ENCODE measurements at places on chromosomes 1 and 21. TPM values are rescaled to one million over a fixed set of nuclear protein-coding genes. Genes with fewer than 3 reads are reported as not detected.

- no peak for DNase-seq
Measured at GRCh38 chr1:9078015-9078751, 8.7 kb upstream of the SLC2A5 start.

- no peak for DNase-seq
Measured at GRCh38 chr1:228403231-228403631, 3.4 kb downstream of the TRIM11 start.

DNA sequence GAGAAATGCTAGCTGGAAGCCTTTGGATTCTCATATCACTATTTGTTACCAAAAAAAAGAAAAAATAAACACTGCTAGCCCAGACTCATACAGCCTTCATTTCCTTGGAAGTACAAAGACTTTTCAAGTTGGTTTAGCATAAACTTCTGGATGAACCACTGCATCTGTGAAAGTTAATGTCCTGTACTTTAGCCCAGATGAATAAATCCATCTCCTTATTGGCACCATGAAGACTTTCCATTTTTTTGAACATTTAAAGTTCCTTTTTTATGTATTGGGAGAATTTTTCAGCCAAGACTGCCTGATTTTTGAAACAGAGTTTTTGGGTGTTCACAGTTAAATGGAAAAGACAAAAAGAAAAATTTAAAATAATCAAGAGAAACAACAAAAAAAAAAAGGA is 184.0 kb upstream of the C1orf87 start:
- peak; percentile 92 for DNase-seq

- DNase-seq = peak; percentile 95
Measured at GRCh38 chr21:27212441-27212840, 245.6 kb upstream of the ADAMTS5 start.

DNA sequence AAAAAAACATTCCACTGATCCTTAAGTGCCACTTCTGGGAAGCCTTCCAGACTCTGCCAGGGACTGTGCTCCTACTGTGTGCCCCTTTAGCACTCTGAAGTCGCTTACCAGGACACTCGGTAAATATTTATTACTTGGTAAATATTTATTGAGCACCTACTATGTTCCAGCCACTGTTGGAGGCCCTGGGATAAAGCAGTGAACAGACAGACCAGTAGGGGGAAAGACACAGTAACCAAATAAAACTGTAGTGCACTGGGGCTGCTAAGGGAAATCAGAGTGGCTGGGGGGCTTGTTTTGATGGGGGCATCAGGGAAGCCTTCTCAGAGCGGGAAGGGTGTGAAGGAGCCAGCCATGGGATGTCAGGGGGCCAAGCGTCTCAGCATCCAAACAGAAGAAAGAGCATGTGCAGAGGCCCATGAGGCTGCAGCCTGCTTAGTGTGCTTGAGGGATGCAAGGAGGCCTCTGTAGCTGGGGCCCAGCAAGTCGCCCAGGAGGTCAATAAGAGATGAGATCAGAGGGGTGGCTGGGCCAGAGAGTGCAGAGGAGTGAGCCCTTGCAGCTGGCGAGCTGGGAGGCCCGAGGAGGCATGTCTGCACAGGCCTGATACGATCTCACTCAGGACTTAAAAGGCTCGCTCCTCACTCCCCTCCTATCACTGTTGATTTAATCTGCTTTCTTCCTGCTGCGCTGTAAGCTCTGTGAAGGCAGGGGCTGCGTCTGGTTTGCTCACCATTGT is 28.6 kb downstream of the KAZN start:
- DNase-seq = peak; percentile 44

DNA sequence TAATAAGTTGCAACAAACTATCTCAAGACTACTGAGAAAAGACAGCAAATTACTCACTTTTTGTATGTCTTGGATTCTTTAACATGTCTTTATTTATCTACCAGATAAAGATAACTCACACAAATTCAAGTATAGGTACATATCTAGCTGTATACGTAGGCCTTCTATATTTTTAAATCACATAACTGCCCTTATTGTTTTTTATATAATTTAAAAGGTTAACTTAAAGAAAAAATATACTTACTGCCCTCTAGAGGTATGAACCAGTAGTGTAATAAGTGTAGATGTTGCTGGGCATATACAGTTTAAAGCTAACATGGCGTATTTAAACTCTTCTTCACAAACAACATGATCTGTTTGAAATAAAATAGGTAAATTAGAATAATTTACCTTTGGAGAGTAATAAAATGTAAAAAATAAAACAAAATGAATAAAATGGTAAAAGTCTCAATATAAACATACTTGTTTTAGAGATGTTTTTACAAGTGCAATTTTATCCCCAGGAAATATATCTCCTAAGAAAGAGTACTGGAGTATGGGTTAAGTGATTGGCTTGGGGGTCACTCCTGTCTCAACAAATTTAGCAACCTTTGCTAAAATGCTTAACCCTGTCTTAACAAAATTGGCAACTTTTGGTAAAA is 235.2 kb downstream of the KCNT2 start:
- peak; percentile 19 for DNase-seq

DNA sequence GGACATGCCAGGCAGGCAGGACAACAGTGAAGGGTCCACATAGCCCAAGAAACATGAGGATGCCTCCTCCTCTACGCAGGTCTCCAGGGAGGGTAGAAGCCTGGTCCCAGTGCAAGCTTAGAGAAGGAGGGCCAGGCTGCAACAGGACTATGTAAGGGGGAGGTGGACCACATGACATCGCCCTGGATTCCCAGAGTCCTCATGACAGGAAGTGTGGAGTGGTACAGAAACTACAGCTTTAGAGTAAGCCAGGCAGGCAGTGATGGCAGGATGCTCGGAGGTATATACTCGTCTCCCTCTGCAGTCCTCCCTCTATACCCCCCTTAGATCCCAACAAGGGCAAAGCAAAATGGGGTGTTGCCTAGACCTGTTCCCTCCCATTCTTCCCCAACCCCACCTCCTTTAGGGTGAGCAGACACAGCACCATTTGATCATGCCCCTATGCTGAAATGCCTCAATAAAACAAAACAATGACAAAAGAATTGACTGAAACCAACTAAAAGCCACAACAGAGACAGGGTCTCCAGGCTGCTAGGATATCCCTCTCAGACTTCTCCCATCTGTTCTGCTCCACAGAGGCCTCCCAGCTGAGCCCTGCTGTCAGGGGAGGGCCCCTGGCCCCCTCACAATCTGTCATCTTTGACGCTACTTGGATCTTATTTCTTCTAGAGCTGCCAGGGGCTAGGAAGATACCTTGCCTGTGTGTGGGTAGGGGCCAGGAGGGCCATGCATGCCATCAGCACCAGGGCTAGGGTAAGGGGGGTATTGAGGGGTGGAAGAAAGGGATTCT is 13.1 kb downstream of the FAM78B start:
- DNase-seq = no peak

GRCh38 chr1:7360526-7360925 is 410.6 kb upstream of the VAMP3 start:
- DNase-seq = no peak

ASCL5 gene
- total RNA-seq = 0.04 TPM

LRRC38 gene
- 11.9 TPM for total RNA-seq

CYP4Z1 gene
- total RNA-seq = 0.18 TPM

DIO1 gene
- total RNA-seq = not detected

ABCA4 gene
- total RNA-seq = 0.66 TPM
